ENCODE measurements at places on chromosomes 13 and 19. TPM values are rescaled to one million over a fixed set of nuclear protein-coding genes. Genes with fewer than 3 reads are reported as not detected.

DNA sequence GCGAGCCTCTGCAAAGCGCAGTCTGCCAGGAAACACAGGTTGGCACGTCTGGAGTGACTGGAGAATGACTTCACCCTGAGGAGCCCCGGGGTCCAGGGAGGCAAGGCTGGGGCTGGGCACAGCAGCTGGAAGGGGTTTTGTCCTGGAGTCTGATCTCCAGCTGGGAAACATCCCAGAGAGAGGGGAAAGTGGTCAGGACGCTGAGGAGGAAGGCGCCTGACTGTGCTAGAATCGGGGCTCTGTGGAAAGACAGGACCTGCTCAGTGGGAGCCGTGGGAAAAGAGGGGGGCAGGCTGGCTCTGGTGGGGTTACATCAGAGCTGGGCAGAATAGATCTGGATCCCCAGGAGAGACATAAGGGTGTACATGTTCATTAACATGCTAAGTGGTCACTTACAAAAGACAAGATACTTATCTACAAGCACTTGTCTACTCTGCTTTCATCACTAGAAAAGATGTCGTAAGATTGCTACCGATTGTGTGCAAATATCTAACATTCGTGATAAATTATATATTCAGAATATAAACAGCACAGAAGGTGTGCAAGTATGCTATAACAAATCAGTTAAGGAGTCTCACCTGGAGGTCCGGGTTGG is 106.6 kb downstream of the COL4A1 start:
- DNase-seq, result no peak

DNA sequence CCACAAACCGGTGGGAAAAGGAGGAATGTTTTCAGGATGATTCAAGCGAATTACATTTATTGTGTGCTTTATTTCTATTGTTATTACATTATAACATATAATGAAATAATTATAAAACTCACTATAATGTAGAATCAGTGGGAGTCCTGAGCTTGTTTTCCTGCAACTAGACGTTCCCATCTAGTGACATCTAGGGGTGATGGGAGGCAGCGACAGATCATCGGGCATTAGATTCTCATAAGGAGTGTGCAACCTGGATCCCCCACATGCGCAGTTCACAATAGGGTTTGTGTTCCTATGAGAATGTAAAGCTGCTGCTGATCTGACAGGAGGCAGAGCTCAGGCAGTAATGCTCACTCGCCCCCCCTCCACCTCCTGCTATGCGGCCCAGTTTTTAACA is 54.5 kb downstream of the SPTBN4 start:
- peak; percentile 27 for DNase-seq

- DNase-seq, result no peak
Measured at GRCh38 chr19:48148576-48148975, 21.6 kb downstream of the LIG1 start.

DNA sequence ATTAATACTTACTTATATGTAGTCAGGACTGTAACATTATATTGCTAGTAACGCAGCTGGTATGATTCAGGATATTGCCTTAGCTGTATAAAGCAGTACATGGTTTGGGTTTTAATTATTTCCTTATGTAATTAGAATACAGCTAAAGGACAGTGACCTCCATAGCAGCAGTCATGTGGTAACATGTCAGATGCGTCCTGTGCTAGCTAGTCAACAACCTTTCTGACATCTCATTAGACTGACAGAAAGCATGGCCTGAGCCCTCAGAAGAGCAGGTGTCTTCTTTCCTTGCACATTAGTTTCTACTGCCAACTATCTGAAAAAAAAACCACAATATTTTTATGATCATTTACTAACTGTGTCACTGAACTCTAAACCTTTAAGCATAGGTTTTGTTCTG is 122.2 kb downstream of the MAB21L1 start:
- no peak for DNase-seq

DNA sequence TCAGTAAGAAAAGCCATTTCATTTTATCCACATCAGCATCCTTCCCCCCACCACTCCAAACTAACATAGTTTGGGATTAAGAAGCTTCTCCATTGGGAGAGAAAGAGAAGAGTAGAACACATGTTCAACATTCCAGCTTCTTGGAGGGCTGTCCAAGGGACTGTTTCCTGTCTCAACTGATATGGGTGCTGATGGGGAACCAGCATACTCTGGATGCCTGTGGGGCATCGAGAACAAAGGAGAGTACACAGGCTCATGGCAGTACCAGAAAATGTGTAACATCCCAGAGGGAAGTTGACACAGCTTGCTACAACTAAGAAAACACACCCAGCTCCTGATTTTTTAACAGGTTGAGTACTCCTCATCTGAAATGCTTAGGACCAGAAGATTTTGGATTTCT is 24.7 kb downstream of the SUCLA2 start:
- no peak for DNase-seq

- no peak for DNase-seq
Measured at GRCh38 chr19:48372904-48373303, 8.7 kb downstream of the SYNGR4 start.

DNA sequence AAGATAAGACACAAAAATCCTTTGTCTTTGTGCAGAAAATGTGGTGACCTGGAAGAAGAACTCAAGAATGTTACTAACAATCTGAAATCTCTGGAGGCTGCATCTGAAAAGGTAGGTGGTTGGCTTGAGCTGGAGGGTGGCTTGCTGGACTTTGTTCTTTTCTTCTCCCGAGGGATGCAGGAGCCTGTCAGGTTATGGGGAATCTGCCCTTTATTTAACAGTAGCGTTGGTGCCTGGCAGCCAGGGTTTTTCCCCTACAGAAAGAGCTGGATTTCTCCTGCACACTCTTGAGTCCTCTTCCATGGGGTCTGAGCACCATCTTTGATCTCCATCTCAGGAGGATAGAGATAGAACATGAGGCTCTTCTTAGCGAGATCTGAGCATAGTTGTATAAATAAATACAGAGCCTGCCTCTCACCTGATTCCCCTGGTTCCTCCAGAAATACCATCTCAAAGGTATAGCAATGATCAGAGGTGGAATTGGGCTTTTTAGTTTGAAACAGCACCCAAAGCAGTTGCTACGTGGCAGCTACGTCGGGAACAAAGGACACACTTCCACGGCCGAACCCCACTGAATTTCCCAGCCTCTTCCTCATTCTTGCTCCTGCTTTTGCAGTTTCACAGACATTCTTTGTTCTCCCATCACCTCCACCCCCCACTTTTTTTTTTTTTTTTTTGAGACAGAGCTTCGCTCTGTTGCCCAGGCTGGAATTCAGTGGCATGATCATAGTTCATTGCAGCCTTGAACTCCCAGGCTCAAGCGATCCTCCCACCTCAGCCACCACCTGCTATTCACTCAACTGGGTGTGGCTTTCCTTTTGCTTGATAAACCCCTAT is 12.9 kb downstream of the TPM4 start:
- no peak for DNase-seq

DNA sequence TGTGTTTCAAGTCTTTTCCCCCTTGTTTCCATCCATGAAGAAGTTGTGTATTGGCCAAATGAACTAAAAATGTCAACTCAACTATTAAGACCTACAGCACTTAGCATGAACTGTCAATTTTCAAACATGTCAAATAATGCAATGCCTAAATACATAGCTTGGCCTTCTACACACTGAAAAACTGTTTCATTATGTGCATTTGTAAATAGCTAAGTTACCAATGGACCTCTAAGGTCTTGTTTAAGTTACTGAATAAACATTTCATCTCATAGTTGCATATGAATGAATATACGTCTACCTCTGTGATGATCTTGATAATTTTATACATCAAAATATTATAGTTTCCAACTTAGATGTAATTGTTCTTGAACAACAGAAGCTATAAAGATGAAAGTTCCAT is 744.5 kb downstream of the EFNB2 start:
- no peak for DNase-seq

DNA sequence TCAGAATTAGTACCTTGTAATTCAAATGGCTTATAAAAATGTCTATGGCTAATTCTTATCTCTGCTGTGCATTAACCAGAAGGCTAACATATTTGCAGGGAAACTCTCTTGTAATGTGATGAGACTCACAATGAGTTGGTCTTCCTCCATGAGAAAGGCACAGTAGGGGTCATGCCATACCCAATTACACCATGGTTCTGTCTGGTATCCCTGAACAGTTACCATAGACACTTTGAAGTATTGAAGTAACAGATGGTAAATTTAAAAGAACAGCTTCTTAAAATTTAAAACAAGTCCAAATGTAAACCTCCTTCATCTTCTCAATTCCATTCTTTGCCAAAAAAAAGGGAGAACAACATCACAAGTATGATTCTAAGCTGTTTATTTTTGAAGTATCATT is 22.6 kb upstream of the SLAIN1 start:
- DNase-seq, result peak; percentile 83

DNA sequence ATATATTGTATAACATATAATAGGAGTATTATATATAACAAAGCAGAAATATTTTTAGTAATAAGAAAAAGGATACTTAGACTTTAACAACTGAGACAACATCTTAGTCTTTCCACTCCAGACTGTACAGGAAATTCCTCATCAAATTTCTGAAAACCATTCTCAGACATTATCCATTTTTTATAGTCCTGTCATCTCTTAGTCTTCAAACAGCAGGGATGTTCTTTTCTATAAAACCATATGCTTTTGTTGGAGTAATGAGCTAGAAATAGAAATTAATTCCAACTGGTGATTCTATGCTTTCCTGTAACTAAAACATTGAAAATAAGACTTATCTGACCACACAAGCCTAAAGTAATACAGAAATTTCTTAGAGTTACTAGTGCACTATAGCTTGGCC is 82.2 kb upstream of the CSNK1A1L start:
- no peak for DNase-seq

- no peak for DNase-seq
Measured at GRCh38 chr19:54209058-54209810, 8.6 kb downstream of the RPS9 start.

DNA sequence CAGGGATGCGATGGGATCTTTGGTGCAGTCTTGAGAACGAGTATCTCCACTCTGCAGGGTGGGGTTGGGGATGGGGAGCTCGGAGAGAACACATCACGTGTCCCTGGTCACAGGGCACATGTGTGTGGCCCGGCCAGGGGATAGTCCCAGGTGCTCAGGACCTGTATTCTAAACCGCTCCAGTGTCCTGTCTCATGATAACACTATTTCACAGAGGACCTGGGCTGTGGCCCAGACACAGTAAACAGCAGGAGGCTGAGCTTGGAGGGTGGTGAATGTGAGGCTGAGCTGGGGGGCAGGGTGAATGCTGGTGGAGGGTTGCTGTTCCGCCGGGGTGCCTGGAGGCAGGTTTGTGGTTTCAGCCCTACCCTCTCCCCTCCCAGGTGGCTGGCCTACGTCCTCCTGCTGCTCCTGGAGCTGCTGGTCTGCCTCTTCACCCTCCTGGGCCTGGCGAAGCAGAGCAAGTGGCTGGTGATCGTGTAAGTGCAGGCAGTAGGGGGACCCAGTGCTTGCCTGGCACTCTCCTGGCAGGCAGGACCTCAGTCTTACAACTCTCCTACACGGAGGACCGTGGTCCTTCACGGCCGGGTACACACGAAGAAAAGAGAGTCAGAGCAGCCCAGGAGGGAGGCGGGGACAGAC is 11.1 kb downstream of the TTYH1 start:
- DNase-seq, result no peak

- no peak for DNase-seq
Measured at GRCh38 chr19:3881272-3882040, 971 bp downstream of the ATCAY start.

GRCh38 chr13:29165216-29165615 is 345.1 kb downstream of the MTUS2 start:
- no peak for DNase-seq

DNA sequence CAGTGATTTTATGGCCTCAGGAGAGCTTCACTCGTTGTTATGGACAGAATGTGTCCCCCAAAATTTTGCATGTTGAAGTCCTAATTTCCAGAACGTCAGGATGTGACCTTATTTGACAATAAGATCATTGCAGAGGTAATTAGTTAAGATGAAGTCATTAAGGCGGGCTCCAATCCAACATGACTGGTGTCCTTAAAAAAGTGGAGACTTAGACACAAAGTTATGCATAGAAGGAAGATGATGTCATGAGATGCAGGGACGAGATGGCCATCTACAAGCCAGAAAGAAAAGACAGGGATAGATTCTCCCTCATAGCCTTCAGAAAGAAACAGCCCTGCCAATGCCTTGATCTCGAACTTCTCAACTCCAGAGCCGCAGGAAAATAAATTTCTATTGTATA is 25.8 kb upstream of the SPATA13 start:
- DNase-seq, result no peak

GRCh38 chr19:1232652-1233072 is 5.1 kb downstream of the CBARP start:
- DNase-seq, result peak; percentile 54

- DNase-seq, result no peak
Measured at GRCh38 chr13:72617951-72618350, 109.5 kb downstream of the MZT1 start.

DNA sequence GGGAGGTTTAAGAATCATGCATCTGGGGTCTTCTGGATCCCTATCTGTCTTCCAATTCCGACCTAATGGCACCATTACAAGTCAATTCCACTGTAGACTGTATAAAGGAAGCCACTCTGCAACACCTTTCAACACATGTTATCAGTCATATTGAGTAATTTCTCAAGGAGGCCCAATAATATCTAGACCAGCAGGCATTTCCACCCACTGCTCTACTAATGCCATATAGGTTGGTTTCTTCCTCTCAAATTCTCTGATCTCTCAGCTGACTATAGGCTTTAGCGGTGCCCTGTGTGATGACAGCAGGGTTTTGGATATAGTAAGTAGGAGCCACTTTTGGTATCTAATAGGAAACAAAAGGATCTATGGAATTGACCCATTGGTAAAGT is 12.4 kb upstream of the ITM2B start:
- no peak for DNase-seq

DNA sequence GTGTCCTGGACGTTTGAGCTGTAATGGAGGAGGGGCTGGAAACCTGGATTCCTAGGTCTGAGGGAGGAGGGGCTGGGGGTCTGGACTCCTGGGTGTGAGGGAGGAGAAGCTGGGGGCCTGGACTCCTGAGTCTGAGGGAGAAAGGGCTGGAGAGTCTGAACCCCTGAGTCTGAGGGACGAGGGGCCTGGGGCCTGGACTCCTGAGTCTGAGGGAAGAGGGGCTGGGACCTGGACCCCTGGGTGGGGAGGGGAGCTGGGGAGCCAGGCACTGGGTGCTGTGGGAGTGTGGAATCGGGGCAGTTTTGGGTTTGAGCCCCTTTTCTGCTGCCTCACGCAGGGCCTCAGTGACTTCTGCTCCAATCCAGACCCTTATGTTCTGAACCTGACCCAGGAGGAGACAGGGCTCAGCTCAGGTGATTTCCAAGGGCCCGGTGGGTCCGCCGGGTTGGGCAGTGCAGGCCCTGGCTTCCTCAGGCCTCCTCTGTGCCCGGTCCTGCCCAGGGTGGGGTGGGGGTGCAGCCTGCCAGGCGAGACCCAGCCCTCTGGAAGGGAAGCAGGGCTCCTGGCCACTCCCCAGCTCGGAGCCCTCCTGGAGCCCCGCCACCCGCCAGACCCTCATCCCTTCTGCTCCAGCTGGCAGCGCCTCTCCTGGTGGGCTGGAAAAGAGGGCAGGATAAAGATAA is 14.4 kb downstream of the TTYH1 start:
- DNase-seq, result no peak

The GRIK5 gene
- total RNA-seq, result 1.6 TPM

The SBK2 gene
- total RNA-seq, result not detected

The AMER2 gene
- total RNA-seq, result not detected

The LILRB1 gene
- 33.3 TPM for total RNA-seq

The FFAR3 gene
- 0.26 TPM for total RNA-seq

The IGFL1 gene
- total RNA-seq, result not detected

The ILF3 gene
- total RNA-seq, result 225 TPM
